Foreskin keratinocyte (primary cell): ENCODE measurements at places on chromosomes 6 and 20. TPM values are rescaled to one million over a fixed set of nuclear protein-coding genes. Genes with fewer than 3 reads are reported as not detected.

DNA sequence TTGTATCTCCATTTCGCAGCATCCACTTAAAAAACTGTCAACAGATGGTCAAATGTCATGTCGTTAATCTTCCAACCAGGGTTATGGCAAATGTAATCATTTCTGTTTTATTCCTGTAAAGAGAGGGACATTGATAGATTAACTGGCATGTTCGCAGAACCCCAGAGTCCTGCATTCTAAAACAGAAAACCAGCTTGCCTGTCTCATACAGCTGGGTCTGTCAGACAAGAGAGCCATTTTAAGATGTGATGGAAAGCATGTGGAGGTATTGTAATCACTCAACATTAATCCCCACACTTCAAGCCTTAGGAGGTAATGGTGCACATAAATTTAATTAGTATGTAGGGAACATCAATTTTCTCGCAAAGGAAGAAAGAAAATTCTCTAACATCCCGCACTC lies 4.4 kb downstream of the SMLR1 start:
- DNase-seq = no peak

DNA sequence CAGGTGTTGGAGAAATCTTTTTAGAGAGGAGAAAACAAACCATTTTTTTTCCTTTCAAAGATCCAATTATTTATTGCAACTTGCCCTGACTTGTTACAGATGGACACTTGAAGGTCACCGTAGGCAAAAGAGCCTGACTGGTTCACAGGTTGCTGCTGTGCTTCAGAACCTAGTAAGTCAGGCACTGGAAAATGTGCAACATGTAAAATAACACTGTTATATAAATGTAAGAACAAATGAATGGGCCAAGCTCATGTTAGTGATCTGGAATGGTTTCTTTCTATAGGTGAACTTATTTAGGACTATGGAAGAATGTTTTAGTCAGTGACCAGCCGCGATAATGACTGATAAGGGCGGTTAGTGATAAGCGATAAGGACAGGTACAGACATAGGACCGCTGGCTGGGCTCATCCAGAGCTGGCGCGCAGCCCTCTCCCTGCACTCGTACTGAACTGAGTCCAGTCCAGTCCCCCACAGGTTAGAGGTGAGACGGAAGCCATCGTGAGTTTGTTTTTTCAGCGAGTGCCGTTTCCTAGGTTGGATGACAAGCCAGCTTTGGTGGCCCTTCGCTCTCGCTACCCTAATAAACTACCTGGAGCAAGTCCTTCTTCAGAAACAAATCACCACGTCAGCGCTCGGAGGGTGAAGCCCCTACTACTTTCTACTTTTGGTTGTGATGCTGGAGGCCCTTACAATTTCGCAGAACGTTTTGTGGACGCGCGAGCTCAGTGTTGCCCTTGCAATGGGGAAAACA lies 94.4 kb upstream of the PRDM1 start:
- peak; percentile 66 for DNase-seq

- no peak for DNase-seq
Measured at GRCh38 chr6:107192830-107193229, 77.5 kb upstream of the BEND3 start.

- no peak for DNase-seq
Measured at GRCh38 chr6:123053602-123054225, 57.7 kb downstream of the CLVS2 start.

- DNase-seq = no peak
Measured at GRCh38 chr20:62011403-62011790, 54.3 kb downstream of the TAF4 start.

GRCh38 chr6:128519132-128519930 lies 1.1 kb downstream of the PTPRK start:
- no peak for DNase-seq

DNA sequence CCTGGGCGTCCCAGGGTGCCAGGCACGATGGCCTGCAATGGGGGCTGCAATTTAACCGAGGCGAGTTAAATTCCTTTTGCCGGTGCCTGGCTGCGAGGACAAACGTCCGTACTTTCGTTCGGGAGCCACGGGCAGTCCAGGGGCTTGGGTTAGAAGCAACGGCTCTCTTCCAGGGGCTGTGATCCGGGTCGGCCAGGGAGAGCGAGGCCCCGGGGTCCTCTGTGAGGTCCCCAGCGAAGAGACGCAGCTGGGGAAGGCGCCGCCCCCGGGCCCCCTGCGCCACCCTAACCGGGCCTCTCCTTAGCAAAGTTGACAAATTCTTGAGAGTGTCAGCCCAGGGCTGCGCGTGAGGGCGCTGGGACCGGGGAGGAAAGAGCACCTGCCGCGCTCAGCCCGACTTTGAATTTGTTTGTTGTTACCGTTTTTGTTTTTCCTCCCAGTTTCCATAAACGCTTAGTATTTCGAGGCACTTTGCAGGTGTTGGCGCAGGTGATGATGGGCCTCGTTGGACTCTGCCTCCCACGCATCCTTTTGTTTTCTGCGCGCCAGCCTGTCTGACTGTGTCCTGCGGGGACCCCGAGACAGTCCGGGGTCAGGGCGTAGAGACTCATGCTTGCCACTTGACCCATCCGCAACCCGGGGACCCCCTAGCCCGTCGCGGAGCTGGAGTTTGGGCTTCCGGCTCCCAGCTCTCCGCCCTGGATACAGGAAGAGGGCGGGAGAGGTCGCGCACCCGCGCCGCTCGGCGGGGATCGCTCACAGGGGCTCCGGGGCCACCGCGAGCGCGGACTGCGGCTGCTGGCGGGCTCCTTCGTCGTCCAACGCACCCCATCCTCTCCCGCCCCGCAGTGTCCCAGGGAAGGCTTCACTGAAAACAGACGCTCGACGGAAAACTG lies 5.8 kb downstream of the OLIG3 start:
- DNase-seq = no peak

- no peak for DNase-seq
Measured at GRCh38 chr6:74368746-74369145, 672.7 kb downstream of the CD109 start.

DNA sequence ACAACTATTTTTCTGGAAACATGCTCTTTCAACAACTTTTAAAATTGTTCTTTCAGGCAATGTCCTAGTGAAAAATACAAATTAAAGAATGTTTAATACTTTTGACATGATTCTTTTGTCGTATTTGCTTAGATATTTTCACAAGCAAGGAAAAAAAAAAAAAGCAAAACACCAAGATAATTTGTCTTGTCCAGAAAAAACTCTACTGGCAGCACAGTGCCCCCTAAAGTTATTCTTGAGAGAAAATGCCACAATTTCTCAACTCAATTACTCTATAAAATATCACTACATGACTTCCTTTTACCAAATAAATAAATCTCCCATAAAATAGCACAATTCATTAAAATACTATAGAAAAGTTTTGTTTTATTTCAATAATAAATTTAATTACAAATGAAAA lies 652.5 kb upstream of the EPHA7 start:
- DNase-seq = no peak

GRCh38 chr20:3068986-3069900 lies 2.2 kb upstream of the OXT start:
- no peak for DNase-seq

- DNase-seq = no peak
Measured at GRCh38 chr20:51220293-51220706, 197.4 kb upstream of the KCNG1 start.

- no peak for DNase-seq
Measured at GRCh38 chr6:1029141-1029540, 282.8 kb upstream of the FOXQ1 start.

VARS2 gene
- polyA plus RNA-seq = 18.1 and 21.5 TPM in 2 replicates

LPA gene
- not detected in 2 replicates for polyA plus RNA-seq

EPB41L1 gene
- 0.50 and 0.69 TPM in 2 replicates for polyA plus RNA-seq

HS3ST5 gene
- not detected in 2 replicates for polyA plus RNA-seq

FHL5 gene
- polyA plus RNA-seq = not detected in 2 replicates

OPN5 gene
- 0.01 TPM in 1 of 2 replicates, not detected in the other for polyA plus RNA-seq

SPDEF gene
- polyA plus RNA-seq = 0.03 and 0.06 TPM in 2 replicates
